ENCODE measurements at places on chromosomes 4 and X.

DNA sequence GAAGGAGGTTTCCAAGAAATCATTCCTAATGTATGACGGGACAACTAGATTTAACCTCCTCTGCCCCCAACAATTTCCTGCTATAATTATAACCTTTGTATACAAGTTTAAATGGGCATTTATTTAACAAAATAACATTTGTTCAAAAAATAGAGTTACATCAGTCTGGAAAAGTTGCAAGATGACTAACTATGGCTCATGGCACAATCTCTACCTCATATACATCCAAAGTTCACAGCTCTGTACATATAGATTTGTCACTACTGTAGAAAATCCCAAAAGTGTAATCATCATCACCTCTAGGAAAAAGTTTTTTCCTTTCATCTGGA is 3.8 kb upstream of the RPS6KA3 start:
- no peak for DNase-seq

GRCh38 chr4:164821711-164822110 is 55.3 kb upstream of the APELA start:
- DNase-seq, result no peak

- DNase-seq, result no peak
Observed at GRCh38 chrX:134173541-134174272, 63.3 kb upstream of the CCDC160 start.

DNA sequence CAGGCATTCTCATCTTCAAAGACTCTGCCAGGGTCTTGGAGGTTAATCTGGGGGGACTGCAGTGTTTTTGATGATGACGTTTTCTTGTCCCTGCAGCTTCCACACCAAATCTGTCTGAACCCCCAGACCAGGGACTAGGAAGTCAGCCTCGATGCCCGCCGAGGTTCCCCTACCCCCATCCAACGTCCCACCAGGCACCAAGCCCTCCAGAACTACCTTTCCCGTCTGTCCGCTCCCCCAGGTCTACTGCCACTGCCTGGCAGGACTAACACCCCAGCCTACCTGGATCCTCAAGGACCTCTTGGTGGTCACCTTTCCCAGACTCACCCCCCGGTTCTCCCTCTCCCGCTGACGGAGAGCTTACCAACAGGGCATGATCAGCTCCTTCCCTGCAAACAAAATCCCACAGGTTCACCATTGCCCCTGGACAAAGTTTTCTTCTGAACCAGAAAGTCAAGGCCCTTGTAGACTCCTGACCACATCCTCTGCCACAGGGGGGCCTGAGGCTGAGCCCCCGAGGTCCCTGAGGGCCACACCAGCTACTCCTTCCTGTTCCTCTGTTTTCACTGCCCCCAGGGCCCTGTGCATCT is 40.9 kb downstream of the HMX1 start:
- no peak for DNase-seq
